ENCODE measurements at places on chromosomes 16 and 17. TPM values are rescaled to one million over a fixed set of nuclear protein-coding genes. Genes with fewer than 3 reads are reported as not detected.

DNA sequence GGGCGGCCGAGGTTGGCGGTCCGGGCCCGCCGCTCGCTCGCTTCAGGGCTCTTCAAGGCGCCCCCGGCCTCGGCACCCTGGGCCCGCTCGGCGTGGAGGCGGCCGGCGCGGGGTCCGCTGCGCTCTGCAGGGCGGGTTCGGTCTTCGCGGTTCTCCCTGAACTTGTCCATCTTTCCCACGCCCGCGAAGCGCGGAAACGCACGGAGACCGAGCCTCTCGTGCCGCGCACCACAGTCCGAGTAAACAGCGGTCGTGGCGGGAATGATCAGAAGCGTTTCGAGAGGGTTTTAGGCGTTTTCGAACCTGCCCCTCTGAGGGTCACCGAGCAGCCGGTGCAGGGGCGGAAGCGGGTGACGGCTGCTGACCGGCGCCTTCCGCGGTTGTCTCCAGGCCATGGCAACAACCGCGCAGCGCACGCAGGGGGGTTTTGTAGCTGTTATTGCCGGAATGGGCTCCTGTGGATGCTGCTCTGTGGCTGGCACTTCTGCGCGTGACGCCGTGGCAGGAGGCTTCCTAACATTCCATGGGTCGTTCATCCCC lies 414 bp downstream of the NARF start:
- no peak for DNase-seq
- peaks cover 9% of the 10 kb centered on the region for H3K36me3 ChIP-seq
- H3K4me1 ChIP-seq = peaks cover 17% of the 10 kb centered on the region
- peak overlapping the region; percentile 81 for H3K27ac ChIP-seq

DNA sequence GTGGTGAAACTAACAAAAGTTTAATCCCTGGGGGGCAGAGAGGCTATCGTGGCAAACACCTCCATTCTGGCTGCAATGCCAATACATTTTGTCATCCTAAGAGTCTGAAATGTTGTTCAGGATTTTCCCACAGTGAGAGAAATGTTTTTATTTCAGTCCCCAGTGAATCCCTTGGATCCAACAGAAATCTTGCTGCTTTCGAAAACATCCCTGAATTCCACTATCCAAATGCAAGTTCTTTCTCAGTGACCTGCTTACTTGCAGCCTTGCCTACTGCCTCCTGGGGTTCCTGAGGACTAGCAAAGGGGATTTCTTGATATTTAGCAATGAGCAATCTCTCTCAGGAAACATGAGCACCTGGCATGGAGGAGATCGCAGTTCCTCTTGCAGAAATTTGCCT lies 202.1 kb upstream of the IRX3 start:
- no peak for DNase-seq
- no peak overlapping the region for H3K27ac ChIP-seq
- no peaks in the 10 kb centered on the region for H3K27me3 ChIP-seq
- no peaks in the 10 kb centered on the region for H3K36me3 ChIP-seq

DNA sequence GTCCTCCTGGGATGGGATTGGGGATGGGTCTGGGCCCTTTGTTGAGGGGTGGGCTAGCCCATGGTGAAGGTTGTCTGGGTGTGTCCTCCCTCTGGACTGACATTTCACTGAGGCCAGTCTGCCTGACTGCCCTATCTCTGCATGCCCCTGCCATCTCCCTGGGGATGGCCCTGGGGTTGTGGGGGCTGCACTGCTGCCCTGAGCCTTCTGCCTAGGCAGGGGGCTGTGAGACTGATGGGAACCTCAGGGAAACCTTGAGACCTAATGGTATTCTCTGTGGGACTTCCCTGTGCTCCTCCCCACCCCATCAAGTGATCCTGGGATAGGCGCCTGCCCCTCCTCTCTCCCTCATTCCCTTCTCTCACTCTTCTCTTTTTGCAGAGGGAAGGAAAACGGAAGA lies 19.9 kb downstream of the RAI1 start:
- H3K27ac ChIP-seq = no peak overlapping the region
- no peaks in the 10 kb centered on the region for H3K36me3 ChIP-seq
- peaks cover 9% of the 10 kb centered on the region for H3K4me1 ChIP-seq
- H3K27me3 ChIP-seq = no peaks in the 10 kb centered on the region
- no peak for DNase-seq

GRCh38 chr16:17784073-17784472 lies 313.3 kb upstream of the XYLT1 start:
- no peaks in the 10 kb centered on the region for H3K36me3 ChIP-seq
- no peaks in the 10 kb centered on the region for H3K4me1 ChIP-seq
- H3K27me3 ChIP-seq = no peaks in the 10 kb centered on the region
- no peak for DNase-seq
- no peak overlapping the region for H3K4me3 ChIP-seq
- no peak overlapping the region for H3K27ac ChIP-seq

- no peak overlapping the region for H3K4me3 ChIP-seq
- H3K27ac ChIP-seq = no peak overlapping the region
- no peaks in the 10 kb centered on the region for H3K4me1 ChIP-seq
- H3K27me3 ChIP-seq = no peaks in the 10 kb centered on the region
- no peak for DNase-seq
- no peaks in the 10 kb centered on the region for H3K36me3 ChIP-seq
These were observed 255.4 kb downstream of the PHKB start for GRCh38 chr16:47716571-47716970.

DNA sequence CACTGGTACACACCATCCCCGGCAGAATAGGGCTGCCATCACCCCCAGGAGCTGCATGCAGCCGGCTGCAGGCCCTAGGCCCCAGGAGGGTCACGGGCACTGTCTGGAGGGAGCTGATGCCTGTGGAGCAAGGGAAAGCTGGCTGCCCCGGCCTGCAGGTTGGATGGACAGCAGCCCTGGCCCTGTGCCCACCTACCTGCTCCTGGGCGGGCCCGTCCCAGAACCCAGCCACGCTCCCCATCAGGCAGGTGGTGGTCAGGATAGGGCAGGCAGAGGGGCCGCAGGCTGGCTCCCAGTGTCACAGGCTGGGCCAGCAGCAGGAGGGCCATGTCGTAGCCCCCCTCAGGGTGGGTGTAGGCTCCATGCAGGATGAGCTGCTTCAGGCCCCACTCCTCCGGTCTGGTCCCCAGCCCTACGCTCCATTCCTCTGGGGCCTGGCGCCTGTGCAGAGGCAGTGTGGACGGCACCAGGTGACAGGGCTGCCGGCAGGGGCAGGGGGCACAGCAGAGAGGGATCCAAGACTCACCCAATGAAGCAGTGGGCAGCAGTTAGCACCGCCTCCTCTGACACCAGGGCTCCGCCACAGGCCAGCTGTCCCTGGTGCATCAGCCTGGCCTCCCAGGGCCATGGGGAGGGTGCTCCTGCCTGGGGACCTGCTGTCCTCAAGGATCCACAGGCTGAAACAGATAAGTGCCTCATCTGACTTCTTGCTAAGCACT lies 4.0 kb downstream of the PRSS53 start:
- peaks cover 43% of the 10 kb centered on the region for H3K36me3 ChIP-seq
- no peak overlapping the region for H3K4me3 ChIP-seq

GRCh38 chr16:8774208-8774607 lies 23.2 kb downstream of the TMEM186 start:
- H3K4me1 ChIP-seq = no peaks in the 10 kb centered on the region
- no peaks in the 10 kb centered on the region for H3K27me3 ChIP-seq
- H3K27ac ChIP-seq = no peak overlapping the region
- peaks cover 4% of the 10 kb centered on the region for H3K36me3 ChIP-seq
- DNase-seq = no peak

GRCh38 chr17:40103688-40104087 lies 3.3 kb upstream of the NR1D1 start:
- H3K27me3 ChIP-seq = no peaks in the 10 kb centered on the region
- peak overlapping the region; percentile 88 for H3K27ac ChIP-seq
- H3K4me1 ChIP-seq = peaks cover 74% of the 10 kb centered on the region
- H3K36me3 ChIP-seq = no peaks in the 10 kb centered on the region

DNA sequence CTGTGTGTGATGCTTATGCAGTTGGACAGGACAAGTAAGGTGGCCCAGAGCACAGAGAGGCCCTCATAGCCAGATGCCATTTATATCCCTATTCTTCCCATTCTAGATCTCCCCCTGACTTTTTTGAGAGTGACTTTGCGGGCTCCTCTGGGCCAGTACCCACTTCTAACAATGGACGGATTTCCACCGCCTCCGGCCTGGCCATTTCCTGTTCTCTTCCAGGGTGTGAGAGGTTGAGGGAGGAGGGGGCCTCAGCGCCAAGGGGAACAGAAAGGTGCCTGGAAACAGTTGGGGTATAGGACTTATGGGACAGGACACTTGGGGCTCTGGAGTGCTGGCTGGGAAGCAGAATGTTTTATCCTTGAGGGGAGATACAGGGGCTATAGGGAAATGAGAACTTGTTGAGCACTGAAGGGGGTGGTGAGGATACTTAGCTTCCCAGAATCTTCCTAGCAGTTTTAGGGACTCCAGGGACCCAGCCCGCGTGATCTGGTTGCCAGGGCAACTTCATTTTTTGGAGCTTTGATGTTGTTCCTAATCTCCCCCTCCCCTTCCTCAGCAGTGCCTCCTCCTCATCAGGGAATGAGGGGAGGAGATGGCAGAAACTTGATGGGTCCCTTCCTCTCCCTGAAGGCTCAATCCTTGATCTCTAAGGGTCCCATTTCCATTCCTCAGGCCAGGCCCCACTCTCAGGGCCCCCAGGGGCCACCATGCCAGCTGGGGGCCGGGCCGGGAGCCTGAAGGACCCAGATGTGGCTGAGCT lies 3.6 kb downstream of the TAOK2 start:
- no peaks in the 10 kb centered on the region for H3K27me3 ChIP-seq
- H3K4me3 ChIP-seq = peak overlapping the region; percentile 98
- no peak for DNase-seq
- peaks cover 36% of the 10 kb centered on the region for H3K36me3 ChIP-seq

GRCh38 chr16:80585764-80586163 lies 45.0 kb downstream of the DYNLRB2 start:
- no peak overlapping the region for H3K27ac ChIP-seq
- H3K27me3 ChIP-seq = no peaks in the 10 kb centered on the region
- no peak overlapping the region for H3K4me3 ChIP-seq
- DNase-seq = no peak
- no peaks in the 10 kb centered on the region for H3K4me1 ChIP-seq

GRCh38 chr16:85621698-85622428 lies 8.7 kb downstream of the GSE1 start:
- DNase-seq = no peak
- H3K27me3 ChIP-seq = no peaks in the 10 kb centered on the region
- no peak overlapping the region for H3K4me3 ChIP-seq
- H3K36me3 ChIP-seq = no peaks in the 10 kb centered on the region
- no peaks in the 10 kb centered on the region for H3K4me1 ChIP-seq
- H3K27ac ChIP-seq = no peak overlapping the region

DNA sequence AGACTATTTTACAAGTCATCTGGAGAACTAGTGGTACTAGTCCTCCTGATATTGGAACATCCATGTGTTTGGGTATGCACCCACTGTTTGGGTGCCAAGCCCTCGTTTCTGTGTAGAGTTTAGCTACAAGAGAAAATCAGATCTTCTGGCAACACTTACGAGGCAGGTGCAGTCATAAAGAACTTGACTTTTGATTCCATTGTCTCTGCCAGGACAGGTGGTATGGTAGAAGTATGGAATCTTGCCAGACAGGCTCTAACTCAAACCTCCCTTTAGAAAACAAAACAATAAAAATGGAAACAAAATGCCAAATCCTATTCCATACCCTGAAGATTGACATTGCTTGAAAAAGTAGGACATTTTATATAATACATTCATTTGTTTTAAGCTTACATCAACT lies 16.0 kb downstream of the RNF43 start:
- DNase-seq = no peak
- H3K27me3 ChIP-seq = no peaks in the 10 kb centered on the region
- no peak overlapping the region for H3K27ac ChIP-seq
- no peaks in the 10 kb centered on the region for H3K4me1 ChIP-seq
- H3K36me3 ChIP-seq = no peaks in the 10 kb centered on the region

- no peaks in the 10 kb centered on the region for H3K36me3 ChIP-seq
- DNase-seq = no peak
- H3K4me1 ChIP-seq = no peaks in the 10 kb centered on the region
- no peak overlapping the region for H3K4me3 ChIP-seq
- no peak overlapping the region for H3K27ac ChIP-seq
These were observed 2.0 kb downstream of the CD300LB start for GRCh38 chr17:74529243-74529642.

DNA sequence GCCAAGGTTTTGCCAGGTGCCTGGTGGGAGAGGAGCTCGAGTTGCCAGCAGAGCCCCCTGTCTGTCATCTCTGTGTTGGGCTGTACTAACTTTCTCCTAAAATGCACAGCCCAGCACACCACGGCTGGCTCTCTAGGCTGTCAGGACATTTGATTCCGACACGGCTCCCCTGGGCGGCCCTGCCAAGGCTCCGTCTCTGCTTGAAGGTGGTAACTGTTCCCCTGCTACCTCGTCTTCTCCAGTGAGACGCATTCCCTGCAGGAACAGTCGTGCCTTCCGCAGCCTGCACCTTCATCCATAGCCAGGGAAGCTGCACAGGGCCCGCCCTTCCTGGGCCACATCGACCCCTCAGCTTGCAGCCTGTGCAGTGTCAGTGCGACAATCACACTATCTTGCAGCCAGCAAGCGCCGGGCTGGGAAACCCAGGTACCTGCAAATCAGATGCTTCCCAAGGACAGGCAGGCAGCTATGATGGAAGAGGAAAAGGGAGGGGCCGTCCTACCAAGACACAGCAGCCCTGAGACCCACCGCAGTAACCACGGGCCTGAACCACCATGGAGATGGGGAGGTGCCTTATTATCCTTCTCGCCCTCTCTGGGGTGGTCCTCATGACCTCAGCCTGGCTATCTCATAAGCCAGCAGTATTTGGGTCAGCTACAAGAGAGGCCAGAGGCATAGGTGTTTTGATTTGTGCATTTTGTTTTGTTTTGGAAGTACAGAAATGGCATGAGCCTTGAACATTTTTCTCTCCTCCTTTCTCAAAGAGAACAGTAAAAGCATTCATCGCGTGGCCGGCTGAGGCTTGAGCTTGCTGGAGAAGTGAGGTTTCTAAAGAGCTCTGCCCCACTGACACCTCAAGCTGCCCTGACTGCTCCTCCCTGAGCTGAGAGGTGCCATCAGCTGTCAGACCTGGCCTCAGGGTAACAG lies 361.7 kb upstream of the TNRC6C start:
- DNase-seq = no peak
- H3K4me3 ChIP-seq = no peak overlapping the region
- no peaks in the 10 kb centered on the region for H3K36me3 ChIP-seq
- H3K4me1 ChIP-seq = peaks cover 16% of the 10 kb centered on the region
- no peak overlapping the region for H3K27ac ChIP-seq

GRCh38 chr16:58815181-58815888 lies 81.2 kb upstream of the GOT2 start:
- H3K4me3 ChIP-seq = no peak overlapping the region
- H3K4me1 ChIP-seq = peaks cover 4% of the 10 kb centered on the region
- no peaks in the 10 kb centered on the region for H3K36me3 ChIP-seq
- no peak overlapping the region for H3K27ac ChIP-seq
- no peak for DNase-seq

DNA sequence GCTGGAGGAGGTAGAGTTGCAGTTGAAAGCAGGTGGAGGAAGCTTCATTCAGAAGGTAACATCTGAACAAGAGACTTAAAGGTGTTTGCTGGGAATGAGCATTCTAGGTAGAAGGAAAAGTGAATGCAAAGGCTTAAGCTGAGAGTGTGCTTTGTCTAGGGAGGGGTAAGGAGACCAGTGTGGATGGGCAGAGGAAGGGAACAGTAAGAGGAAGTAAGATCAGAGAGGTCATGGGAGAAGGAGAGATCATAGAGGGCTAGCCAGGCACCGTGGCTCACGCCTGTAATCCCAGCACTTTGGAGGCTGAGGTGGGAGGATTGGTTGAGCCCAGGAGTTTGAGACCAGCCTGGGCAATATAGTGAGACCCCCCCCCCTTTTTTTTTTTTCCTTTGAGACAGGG lies 3.3 kb downstream of the STX4 start:
- peaks cover 31% of the 10 kb centered on the region for H3K36me3 ChIP-seq
- peaks cover 11% of the 10 kb centered on the region for H3K4me1 ChIP-seq
- H3K27me3 ChIP-seq = no peaks in the 10 kb centered on the region
- H3K27ac ChIP-seq = no peak overlapping the region
- no peak for DNase-seq
- H3K4me3 ChIP-seq = no peak overlapping the region

RHBDF1 gene
- 109 TPM for total RNA-seq

TMEM238L gene
- total RNA-seq = not detected

SRCAP gene
- 86.1 TPM for total RNA-seq

All from thoracic aorta (tissue), 2 donors.